Stimulated activated CD4-positive, alpha-beta T cell treated with anti-CD3 and anti-CD28 coated beads, Interleukin-12 subunit alpha, Interleukin-12 subunit beta, amount 100 ng/mL, for 48 hours (primary cell): ENCODE measurements at places on chromosomes 11 and 22.

- DNase-seq: peak; percentile 43
Measured at GRCh38 chr11:28110108-28110820, 2.1 kb downstream of the METTL15 start.

DNA sequence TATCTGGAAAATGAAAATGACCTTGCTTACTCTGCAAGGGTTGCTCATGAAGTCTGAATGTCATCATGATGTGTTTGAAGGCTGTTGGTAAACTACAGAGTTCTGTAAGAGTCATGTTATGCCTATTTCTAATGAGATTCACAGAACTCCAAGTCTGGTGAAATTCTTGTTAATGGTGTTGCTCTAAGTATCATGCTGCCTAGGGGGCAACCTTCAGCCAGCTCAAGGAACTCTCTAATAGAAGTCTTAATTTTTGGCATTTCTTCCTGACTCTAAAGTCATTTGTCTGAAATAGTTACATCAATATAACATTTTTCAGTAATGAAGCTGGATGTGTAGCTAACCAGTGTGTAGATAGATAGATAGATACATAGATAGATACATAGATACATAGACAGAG is 302.8 kb downstream of the FAT3 start:
- DNase-seq: no peak

DNA sequence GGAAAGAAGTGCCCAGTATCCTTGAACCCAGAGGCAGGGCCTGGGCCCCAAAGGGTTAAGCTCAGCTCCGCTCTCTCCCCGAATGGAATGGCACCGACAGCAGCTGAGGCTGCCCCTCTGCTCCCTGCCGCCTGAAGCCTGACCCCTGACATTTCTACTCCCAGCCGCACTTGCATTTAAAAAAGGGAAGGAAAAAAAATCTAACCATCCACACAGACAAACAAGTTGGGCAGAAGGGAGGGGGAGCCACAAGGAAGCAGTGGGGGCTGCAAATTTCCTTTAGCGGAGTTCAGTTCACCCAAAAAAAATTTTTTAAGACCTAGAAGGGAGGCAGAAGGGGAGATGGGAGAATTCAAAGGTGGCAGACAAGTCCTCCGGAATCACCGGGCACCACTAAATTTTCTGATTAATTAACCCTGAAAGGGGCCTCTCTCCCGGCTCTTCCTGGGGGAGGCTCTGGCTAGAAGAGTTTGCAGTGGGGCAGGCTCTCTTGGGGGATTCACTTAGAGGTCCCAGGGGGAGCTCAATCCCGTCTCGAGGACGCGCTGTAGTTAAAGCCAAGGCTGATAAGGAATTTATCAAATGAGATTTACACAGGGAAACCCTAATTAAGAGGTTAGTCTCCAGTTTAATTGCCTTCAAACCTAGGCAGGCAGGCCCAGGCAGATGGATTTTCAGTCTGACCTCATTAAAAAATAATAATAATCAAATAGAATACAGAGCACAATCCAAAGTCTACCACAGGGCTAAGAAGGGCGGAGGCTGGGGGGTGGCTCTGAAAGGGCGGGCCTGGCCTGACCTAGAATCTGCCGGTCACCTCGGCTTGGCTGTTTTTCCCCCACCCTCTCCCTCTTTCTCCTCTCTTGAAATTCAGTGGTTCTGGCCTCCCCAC is 25.6 kb downstream of the MN1 start:
- no peak for DNase-seq

DNA sequence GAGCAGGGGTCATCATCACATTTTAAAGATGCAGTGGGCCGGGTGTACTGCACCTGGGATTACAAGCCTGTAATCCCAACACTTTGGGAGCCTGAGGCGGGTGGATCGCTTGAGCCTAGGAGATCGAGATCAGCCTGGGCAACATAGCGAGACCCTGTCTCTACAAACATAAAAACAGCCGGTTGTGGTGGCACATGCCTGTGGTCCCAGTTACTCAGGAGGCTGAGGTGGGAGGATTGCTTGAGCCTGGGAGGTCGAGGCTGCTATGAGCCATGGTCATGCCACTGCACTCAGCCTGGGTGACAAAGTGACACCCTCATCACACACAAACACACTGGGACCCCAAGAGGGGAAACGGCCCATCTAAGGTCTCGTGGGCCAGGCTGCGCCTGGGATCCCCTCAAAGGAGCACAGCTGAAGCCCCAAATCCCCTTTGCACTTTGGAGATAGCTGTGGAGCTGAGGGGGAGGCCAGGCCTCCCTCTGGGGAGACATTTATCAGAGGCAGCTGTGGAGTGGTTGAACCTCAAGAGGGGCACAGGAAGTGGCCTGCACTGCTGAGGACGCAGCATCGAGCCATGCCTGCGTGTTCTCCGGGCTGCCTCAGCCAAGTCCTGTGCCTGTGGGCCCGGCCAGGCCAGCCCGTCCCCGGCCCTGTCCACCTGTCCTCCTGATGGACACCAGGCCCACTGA is 27.5 kb downstream of the OSBPL5 start:
- DNase-seq: no peak

GRCh38 chr11:72965672-72966071 is 151.5 kb downstream of the ATG16L2 start:
- no peak for DNase-seq

GRCh38 chr22:38966942-38967341 is 9.5 kb downstream of the APOBEC3A start:
- DNase-seq: no peak

DNA sequence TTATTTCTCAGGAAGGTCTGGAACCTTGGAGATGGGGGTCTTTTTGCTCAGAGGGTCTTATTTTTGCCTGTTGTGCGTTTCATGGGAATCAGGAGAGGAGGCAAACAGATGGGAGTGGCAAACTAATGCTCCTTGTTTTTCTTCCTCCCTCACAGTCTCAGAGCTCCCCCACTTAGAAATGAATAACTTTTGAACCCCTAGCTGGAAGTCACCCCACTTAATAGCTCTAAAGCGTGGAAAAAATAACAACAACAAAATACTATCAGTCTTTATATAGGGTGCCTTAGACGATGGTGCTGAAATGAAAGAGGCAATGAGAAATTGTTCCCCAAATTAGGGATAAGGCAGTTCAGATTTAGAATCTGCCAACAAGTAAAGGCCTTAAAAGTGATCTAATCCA is 76.8 kb upstream of the BDNF start:
- no peak for DNase-seq

GRCh38 chr11:110299006-110299785 is 2.8 kb upstream of the RDX start:
- DNase-seq: no peak

- no peak for DNase-seq
Measured at GRCh38 chr11:12827929-12828812, 153.9 kb downstream of the TEAD1 start.

- no peak for DNase-seq
Measured at GRCh38 chr11:7143908-7144307, 55.1 kb downstream of the RBMXL2 start.

GRCh38 chr11:31442086-31442485 is 67.3 kb downstream of the IMMP1L start:
- DNase-seq: no peak

DNA sequence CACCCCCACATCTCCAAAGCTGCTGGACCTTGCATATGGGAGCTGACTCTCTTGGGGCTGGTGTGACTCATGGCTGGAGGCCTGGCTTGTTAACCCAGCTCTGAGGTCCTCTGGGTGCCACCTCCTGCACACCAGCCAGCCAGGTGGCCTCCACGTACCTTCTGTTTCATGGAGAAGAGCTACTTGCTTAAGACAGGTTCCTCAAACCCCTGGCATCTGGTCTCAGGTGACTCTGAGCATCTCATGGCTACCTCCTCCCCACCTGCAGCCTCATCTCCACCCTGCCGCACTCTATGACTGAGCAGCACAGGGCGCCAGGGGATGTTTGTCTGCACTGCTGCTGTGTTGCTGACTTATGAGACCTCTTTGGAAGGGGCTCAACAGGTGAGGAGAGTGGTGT is 55.7 kb downstream of the BCR start:
- DNase-seq: no peak

- DNase-seq: no peak
Measured at GRCh38 chr11:46560300-46560991, 33.4 kb downstream of the AMBRA1 start.

GRCh38 chr11:95461858-95462257 is 230.9 kb upstream of the SESN3 start:
- DNase-seq: no peak

GRCh38 chr11:45085646-45086501 is 60.6 kb upstream of the PRDM11 start:
- DNase-seq: no peak

DNA sequence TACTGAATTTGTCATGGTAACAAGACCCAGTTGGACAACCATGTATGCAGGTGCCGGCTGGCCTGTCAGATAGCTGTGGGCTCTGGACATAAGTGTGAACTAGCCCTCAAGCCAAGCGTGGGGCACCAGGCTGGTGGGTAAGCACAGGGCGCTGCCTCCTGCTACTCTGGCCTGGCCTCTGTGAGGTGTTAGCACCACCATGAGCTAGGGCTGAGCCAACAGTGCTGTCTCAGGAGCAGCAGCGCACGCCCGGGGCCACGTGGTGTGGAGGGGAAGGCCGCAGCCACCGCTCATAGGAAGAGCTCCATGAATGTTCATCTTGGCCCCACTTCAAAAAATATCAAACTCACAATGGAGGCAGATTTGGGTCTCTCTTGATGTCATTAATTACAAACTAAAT is 35.3 kb upstream of the GNB1L start:
- no peak for DNase-seq

DNA sequence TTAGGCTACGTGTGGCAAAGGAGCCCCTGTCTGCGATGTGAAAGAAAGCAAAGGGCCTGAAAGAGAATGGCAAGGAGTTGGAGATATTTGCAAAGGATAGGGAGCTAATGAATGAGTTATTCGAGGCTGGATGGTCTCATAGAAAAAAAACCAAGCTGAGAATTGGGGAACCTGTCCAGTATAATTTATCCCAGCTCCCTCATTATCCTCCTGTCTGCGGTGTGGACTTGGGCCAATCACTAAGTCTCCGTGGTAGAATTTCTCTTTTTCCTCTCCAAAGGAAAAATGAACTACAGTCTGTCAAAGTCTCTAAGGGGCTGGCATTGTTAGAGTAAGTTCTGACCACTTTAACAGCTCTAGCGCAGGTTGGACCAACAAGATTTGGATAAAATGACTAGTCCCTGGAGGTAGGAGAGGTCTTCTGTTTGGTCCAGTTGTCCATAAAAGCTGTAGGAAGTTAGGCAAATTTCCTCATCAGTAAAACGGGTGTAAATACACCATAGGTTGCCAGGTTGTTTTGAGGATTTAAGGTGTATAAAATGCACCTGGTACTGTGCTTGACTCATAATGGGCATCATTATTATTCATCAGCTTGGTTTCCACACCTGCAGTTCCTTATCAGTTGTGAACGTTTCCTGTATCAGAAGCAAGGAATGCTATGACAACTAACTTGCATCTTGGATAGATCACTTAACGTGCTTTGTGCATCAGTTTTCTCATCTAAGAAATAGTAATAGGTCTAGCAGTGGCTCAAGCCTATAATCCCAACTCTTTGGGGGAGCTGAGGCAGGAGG is 10.3 kb upstream of the CDON start:
- DNase-seq: no peak
